ENCODE measurements at places on chromosomes 1 and 21.

DNA sequence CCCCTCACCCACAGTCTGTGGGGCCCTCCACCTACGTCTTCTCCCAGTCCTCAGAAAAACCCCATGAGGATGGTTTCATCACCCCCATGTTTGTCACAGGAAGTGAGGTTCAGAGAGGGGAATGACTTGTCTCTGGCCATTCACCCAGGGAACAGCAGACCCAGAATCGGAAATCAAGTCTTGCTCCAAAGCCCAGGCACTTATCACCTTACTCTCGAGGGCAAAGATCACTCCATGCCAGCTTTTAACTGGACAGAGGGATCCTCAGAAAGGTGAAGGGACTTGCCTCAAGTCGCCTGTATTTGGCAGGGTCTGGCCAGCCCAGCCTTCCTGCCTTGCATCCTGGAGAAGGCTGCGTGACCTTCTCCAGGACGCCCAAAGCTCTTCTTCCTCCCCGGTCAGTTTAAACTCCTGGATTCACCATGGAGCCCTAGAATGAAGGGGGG lies 57.9 kb upstream of the SSBP3 start:
- no peak for DNase-seq

- no peak for DNase-seq
These were observed 29.9 kb downstream of the PIK3C2B start for GRCh38 chr1:204464701-204465100.

- no peak for DNase-seq
These were observed 173.6 kb upstream of the CHRM3 start for GRCh38 chr1:239212811-239213220.

- DNase-seq: no peak
These were observed 22.3 kb downstream of the WLS start for GRCh38 chr1:68210027-68210426.

- DNase-seq: no peak
These were observed 108.0 kb upstream of the TRABD2B start for GRCh38 chr1:48105165-48105564.

- DNase-seq: no peak
These were observed 46.8 kb downstream of the CD247 start for GRCh38 chr1:167471568-167471967.

GRCh38 chr1:233111731-233112130 lies 161.3 kb downstream of the NTPCR start:
- no peak for DNase-seq

DNA sequence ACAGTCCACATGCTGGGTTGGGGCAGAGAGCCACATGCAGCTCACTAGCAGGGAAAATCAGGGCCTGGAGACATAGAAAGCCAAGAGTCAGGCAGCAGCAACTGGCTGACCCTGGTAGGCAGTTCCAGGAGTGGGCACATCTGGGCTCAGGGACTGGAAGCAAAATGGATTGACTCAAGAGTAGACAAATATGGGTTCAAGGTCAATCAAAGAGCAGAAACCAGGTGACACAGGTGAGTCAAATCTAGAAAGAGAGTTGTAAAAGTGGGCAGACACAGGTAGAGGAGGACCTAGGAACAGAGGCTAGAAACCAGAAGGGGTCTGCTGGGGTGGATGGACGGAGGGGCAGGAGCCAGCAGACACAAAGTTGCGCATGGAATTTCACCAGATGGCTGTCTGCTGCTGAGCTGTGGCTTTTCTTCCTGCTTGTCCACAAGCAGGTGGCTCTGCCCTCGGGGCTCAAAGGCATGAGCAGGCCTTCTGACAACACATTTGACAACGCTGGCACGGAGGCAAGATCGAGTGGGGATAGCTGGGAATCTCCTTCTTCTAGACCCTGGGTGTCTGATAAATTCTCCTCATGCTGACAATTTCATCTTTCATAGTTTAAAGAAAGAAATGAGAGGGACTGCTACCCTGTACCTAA lies 40.8 kb upstream of the IGSF3 start:
- DNase-seq: no peak

DNA sequence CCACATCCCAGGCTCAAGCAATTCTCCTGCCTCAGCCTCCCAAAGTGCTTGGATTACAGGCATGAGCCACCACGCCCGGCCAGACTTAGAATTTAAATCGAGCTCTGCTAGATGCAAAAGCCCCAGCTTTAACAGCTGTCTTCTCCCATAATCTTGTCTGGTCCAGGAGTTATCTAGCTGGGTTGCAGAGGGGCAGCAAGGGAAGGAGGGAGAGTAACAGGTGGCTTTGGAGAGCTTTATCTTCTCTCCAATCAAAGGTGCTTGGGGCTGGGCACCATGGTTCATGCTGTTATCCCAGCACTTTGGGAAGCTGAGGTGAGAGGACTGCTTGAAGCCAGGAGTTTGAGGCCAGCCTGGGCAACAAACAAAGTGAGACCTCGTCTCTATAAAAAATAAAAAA lies 3.9 kb downstream of the RHBG start:
- no peak for DNase-seq

GRCh38 chr1:51313268-51313852 lies 17.0 kb downstream of the TTC39A start:
- DNase-seq: no peak

GRCh38 chr21:29797155-29797554 lies 142.6 kb downstream of the GRIK1 start:
- DNase-seq: no peak

DNA sequence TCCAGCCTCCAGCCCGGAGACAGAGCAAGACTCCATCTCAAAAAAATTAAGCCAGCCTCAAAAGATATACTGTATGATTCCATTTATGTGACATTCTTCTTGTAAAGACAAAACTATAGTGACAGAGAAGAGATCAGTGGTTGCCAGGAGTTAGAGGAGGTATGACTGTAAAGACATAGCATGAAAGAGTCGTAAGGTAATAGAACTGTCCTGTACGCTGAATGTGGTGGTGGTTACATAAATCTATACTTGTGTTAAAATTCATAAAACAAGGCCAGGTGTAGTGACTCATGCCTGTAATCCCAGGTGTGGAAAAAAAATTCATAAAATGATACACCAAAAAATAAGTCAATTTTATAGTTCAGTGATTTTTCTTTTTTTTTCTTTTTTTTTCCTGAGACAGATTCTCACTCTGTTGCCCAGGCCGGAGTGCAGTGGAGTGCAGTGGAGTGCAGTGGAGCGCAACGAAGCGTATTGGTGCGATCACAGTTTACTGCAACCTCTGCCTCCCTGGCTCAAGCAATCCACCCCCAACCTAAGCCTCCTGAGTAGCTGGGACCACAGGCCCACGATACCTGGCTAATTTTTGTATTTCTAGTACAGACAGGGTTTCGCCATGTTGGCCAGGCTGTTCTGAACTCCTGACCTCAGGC lies 84.9 kb upstream of the CXADR start:
- no peak for DNase-seq

- no peak for DNase-seq
These were observed 10.8 kb downstream of the MCL1 start for GRCh38 chr1:150568594-150568966.

GRCh38 chr1:6245086-6245868 lies 1.3 kb downstream of the HES3 start:
- peak; percentile 85 for DNase-seq

DNA sequence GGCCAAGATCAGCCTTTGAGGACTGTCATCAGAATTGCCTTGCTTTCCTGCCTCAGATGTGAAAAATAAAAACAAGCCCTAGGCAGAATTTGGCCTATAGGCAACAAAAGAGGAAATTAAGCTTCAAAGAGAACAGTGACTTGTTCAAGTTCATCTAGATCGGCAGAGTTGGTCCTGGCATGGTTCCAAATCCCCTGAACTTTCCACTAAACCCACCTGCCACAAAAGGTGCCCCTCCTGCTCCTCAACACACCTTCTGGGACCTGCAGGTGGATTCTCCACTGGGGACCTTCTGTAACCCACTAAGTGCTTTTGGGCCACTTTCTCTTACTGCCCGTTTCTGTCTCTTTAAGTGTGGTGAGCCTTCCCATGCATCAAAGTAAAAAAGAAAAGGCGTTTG lies 42.5 kb upstream of the LRRN2 start:
- no peak for DNase-seq

- peak; percentile 34 for DNase-seq
These were observed 45.0 kb downstream of the XCL1 start for GRCh38 chr1:168621356-168621755.

- peak; percentile 61 for DNase-seq
These were observed at the start of gene KIF21B for GRCh38 chr1:201023517-201023902. Gene KIF21B (minus strand): TSS chr1:201023714. CDS start chr1:201023383, 331 bp downstream.

Data from NCI-H226 (cell line).